AG09319 (cell line): ENCODE measurements at places on chromosomes 7 and 10.

GRCh38 chr10:69844698-69845097 is 43.0 kb downstream of the COL13A1 start:
- DNase-seq: no peak

DNA sequence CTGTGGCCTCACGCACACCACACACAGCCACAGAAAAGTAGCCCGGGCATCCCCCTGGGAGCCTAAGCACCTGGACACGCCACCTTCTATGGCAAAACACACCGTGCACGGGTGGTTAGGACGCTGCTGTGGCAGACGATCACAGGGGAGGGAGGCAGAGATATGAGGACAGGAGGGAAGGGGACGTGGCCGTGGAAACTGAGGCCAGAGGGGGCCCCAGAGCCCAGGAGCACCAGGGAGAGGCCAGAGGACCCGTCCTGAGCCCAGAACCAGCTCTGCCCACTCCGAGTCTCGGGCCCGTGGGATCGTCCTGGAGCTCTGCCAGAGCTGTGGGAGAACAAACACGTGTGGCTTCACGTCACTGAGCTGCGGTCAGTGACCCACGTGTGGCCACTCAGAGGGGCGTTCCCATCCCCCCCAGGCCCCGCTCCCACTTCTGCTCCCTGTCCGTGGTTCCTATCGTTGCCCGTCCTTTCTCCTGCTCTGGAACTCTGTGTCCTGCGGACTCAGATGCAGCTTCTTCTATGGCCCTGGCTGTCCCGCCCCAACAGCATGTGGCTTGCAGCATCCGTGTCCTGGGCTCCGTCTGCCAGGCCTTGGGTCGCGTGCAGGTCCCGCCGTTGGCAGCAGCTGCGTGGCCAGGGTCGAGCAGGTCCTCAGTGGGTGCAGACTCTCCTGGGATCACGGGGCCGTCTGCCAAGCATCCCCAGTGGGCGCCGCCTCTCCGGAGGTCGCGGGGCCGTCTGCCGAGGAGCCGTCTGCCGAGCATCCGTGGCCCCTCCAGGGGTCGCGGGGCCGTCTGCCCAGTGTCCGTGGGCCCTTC is 31.0 kb downstream of the GET4 start:
- DNase-seq: no peak

DNA sequence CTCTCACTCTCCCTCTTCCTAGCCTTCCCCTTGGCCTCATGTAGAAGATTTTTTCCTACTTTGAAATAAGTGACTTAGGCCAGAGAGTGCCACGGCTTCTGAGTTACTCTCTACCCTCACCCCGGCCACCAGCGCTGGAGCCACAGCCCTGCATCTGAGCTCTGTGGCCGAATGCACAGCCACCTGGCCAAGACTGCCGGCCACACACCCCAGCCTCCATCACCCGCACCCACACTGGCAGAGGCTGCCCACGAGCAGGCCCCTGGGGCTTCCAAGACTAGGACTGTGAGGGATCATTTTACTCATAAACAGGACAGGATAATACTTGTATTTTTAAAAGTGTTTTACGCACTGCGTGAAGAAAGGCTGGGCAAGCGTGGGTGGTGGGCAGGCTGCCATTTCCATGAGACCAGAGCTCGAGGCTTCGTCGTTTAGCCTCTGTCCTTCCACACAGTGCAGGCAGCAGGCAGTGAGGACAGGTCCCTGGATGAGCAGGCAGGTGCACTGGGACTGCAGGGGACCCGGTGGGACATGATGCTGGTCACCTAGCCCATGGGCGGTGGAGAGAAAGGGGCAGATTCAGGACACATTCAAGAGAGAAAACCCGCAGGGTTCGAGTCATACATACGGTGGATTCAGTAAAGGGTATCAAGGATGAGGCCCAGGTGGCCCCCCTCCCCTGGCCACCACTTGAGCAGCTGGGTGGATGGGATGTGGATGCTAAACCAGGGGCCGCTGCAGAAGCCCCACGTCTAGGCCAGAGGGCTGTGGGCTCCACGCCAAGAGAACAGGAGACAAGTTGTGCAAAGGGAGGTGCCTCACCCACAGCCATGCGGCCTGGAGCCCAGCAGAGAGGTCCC is 35.5 kb upstream of the RNF32 start:
- DNase-seq: no peak

DNA sequence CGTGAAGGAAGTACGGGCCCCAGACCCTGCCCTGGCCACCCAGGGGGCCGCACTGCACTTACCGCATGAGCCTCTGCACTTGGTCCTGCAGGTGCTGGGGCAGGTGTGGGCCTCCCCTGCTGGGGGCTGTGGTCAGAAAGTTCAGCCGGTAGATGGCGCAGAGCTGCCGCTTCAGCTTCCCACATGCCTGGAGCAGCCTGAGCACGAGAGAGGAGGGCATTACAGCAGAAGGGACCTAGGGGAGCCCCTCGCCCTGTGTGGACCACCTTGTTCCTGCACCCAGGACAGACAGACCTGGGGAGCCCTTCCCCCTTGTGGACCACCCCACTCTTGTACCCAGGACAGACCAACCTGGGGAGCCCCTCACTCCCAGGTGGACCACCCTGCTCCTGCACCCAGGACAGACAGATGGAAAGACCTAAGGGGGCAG is 8.7 kb upstream of the PYROXD2 start:
- DNase-seq: no peak

GRCh38 chr7:4714767-4715409 is 32.8 kb downstream of the FOXK1 start:
- no peak for DNase-seq

DNA sequence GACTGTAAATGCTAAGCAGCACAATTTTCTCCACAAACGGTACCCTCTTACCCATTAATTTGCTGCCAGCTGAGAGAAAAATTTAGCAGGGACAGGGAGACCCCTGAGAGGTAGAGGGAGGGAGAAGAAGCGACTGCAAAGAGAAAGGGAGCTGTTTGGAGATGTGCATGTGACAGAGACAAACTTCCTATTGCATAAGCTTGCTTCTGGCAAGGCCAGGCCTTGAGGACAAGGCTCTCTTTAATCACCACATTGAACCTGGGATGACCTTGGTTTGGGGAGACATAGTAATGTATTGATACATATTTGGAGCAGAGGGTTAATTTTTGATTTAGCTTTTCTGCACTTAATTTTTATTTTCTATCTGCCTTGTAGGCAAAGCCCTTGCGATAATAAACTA is 31.1 kb upstream of the HIBADH start:
- no peak for DNase-seq

GRCh38 chr7:13846386-13846785 is 143.1 kb downstream of the ETV1 start:
- no peak for DNase-seq

- DNase-seq: no peak
Observed at GRCh38 chr10:111390813-111391563, 314.2 kb downstream of the ADRA2A start.

DNA sequence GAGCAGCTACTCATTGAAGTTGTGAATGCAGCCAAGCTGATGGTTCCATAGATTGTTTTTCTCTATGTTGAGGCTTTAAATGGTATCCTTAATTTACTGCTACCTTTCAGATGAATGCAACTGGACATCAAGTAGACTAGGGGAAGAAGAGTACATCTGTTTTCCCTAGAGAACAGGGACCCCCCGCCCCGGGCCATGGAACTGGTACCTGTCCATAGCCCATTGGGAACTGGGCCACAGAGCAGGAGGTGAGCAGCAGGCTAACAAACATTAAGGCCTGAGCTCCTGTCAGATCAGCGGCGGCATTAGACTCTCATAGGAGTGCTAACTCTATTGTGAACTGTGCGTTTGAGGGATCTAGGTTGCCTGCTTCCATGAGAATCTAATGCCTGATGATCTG is 391.3 kb downstream of the AUTS2 start:
- no peak for DNase-seq

DNA sequence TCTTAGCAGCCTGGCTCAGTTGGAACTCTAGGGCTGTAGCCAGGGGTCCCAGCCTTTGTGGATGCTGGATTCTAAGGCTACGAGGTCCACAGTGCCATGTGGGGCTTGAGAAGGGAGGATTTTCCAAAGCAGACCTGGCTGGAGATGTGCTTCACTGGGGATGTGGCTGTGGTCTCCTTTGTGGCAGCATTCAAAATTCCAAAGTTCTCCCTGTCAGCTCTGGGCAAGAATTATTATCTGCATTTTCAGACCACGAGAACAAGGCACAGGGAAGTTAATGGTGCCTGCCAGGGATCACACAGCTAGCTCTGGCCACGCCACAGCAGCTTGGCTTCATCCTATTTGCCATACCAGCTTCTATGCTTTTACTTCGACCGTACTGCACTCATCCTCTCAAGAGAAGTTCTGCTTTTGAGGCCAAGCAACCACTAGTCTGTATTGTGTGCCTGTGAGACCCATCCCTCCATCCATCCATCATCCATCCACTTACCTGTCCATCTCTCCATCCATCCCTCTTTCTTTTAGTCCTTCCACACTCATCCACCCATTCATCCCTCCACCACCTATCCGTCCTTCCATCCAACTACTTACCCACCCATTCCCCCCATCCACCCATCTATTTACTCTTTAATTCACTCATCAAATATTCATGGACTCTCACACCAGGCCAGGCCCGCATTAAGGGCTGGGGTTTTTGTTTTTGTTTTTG is 71.5 kb downstream of the ZMIZ1 start:
- no peak for DNase-seq

- no peak for DNase-seq
Observed at GRCh38 chr7:131369354-131369753, 41.7 kb downstream of the MKLN1 start.

GRCh38 chr7:154310114-154310513 is 257.9 kb downstream of the DPP6 start:
- no peak for DNase-seq

- DNase-seq: no peak
Observed at GRCh38 chr7:36057323-36057722, 95.7 kb upstream of the EEPD1 start.

DNA sequence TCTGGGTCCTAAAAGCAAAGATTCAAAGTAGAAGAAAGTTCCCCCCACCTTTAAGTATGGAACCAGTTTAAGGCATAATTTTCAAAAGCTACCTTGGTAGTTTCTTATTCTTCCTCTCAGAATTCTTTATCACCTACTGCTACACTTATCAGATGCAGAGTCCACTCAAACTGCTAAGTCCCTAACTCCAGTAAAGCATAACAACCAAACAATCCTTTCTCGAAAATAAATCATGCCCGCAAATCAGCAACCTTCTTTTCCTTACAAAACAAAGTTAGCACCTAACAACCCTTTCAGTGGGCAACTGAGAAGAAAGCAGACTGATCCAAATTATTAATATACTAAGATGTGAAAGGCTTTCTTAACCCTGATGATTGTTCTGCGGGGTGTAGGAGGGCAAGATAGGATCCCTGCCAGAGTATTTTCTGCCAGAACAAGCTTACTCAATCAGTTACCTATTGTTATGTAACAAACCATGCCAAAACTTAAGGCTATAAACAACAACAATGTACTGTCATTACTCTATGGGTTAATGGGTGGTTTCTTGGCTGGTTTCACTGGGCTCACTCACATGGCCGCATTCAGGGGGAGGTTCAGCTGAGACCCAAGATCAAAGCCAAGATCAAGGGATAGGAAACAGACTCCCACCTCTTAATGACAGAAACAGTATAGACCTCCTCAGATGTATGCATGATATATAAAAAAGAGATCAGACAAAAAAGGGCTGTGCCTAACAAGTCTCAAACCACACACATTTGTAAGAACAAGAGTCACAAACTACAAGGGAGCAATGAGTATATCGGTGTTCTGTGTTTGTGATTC is 42.0 kb downstream of the CCDC6 start:
- DNase-seq: no peak

- no peak for DNase-seq
Observed at GRCh38 chr7:37332243-37333016, 116.2 kb downstream of the ELMO1 start.

DNA sequence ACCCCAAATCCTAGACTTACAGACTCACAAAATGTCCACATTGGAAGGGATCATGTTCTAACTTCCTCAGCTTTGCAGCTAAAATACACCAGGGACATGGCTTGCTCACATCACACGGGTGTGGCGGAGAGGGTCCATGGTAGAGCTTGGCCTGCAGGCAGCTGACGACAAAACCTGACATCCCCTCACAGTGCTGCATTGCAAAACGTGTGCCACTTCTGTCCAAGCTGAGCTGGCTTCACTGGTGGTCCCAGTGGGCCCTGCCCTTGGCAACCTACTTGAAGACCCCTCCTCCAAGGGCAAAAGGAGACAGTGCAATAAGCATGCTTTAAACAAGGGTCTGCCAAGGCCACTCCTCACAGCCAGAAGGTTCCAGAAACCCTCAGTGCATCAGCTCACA is 21.9 kb downstream of the ANXA11 start:
- no peak for DNase-seq

DNA sequence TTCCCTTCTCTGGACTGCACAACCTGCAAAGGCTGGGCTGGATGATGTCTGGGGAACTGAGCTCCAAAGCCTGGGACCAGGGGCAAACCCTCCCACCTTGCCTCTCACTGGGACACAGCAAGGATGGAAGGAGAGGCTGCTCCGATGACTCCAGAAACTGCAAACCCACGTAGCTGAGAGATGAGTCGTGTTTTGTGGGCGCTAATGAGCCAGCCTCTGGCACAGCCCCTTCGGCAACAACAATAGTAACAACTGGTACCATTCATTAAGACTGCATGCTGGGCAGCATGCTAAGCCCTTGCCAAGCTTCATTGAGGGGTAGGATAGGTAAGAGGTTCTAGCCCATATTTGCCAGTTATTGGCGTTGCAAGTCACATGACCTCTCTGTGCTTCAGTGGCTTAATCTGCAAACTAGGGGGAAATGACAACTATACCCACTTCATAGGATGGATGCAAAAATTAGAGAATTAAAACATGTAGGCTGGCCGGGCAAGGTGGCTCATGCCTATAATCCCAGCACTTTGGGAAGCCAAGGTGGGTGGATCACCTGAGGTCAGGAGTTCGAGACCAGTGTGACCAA is 145.9 kb downstream of the SH3PXD2A start:
- peak; percentile 8 for DNase-seq

DNA sequence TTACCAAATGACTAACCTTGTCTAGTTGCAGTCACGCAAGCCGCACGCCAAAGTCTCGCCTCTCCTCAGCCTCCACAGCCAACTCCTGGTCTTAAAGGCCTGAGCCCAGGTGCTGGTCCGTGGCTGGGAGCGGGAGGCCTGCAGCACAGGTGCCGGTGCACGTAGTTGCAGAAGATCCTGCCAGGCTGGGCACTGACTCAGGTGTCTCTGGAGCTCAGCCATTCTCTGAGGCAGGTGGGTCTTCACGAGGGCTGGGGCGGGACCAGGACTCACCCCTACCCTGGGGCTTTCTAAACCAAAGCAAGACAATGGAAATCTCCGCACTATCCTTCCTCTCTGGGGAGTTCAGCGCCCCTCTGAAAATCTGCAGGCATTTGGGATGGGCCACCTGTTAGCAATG is 216.4 kb downstream of the MLLT10 start:
- DNase-seq: peak; percentile 0

- no peak for DNase-seq
Observed at GRCh38 chr10:7157091-7157490, 253.7 kb downstream of the SFMBT2 start.

- no peak for DNase-seq
Observed at GRCh38 chr10:126565441-126565840, 105.1 kb downstream of the C10orf90 start.
